Adrenal gland (tissue), 19 donors: ENCODE measurements at places on chromosomes 13 and 19. TPM values are rescaled to one million over a fixed set of nuclear protein-coding genes. Genes with fewer than 3 reads are reported as not detected.

PDS5B gene
- 3.9 TPM for polyA plus RNA-seq

SLC7A9 gene
- 0.48 TPM for polyA plus RNA-seq

DLEU7 gene
- polyA plus RNA-seq: 0.27 TPM

POMP gene
- 40.1 TPM for polyA plus RNA-seq

ZNF563 gene
- 1.8 TPM for polyA plus RNA-seq

ZNF296 gene
- polyA plus RNA-seq: not detected

IGFL3 gene
- not detected for polyA plus RNA-seq

OR4F17 gene
- not detected for polyA plus RNA-seq

BRCA2 gene
- polyA plus RNA-seq: 1.4 TPM

OR7C1 gene
- 1.3 TPM for polyA plus RNA-seq
